ENCODE measurements at places on chromosomes 16 and 17. TPM values are rescaled to one million over a fixed set of nuclear protein-coding genes. Genes with fewer than 3 reads are reported as not detected.

Gene TOP2A
- 566 TPM for total RNA-seq

Gene PHB1
- total RNA-seq = 168 TPM

Gene CHP2
- total RNA-seq = 0.13 TPM

Gene GAST
- not detected for total RNA-seq

Gene KRTAP4-5
- total RNA-seq = not detected

Gene CD300H
- total RNA-seq = not detected

Gene NPTX1
- 2.6 TPM for total RNA-seq

Gene NUPR1
- total RNA-seq = 0.03 TPM

Gene DNAH3
- 0.92 TPM for total RNA-seq

DNA sequence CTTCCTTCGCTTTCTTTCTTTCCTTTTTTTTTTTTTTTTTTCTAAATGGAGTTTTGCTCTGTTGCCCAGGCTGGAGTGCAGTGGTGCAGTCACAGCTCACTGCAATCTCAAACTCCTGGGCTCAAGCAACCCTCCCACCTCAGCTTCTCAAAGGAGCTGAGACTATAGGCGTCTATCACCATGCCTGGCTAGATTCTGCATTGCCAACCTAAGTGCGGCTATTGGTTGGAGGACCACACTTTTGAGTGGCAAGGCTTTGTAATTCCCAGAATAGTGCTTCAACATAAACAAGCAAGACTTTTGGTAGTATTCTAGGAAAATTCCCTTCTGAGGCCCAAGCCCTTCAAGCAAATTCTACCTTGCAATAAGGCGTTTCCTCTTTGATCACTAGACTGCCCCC is 107.8 kb downstream of the YPEL2 start:
- H3K36me3 ChIP-seq = no peaks in the 10 kb centered on the region
- H3K4me1 ChIP-seq = peaks cover 20% of the 10 kb centered on the region
- H3K27me3 ChIP-seq = no peaks in the 10 kb centered on the region
- DNase-seq = no peak
- H3K4me3 ChIP-seq = no peak overlapping the region

GRCh38 chr17:353838-354234 is 1.2 kb upstream of the RPH3AL start:
- peaks cover 26% of the 10 kb centered on the region for H3K4me1 ChIP-seq
- no peak overlapping the region for H3K27ac ChIP-seq
- no peak for DNase-seq
- no peaks in the 10 kb centered on the region for H3K27me3 ChIP-seq
- H3K4me3 ChIP-seq = no peak overlapping the region

- no peak overlapping the region for H3K4me3 ChIP-seq
- no peaks in the 10 kb centered on the region for H3K36me3 ChIP-seq
- DNase-seq = no peak
Observed at GRCh38 chr17:4090898-4091297, 51.9 kb downstream of the ZZEF1 start.

- H3K36me3 ChIP-seq = no peaks in the 10 kb centered on the region
- peaks cover 5% of the 10 kb centered on the region for H3K4me1 ChIP-seq
- no peak for DNase-seq
- H3K4me3 ChIP-seq = no peak overlapping the region
- no peak overlapping the region for H3K27ac ChIP-seq
- no peaks in the 10 kb centered on the region for H3K27me3 ChIP-seq
Observed at GRCh38 chr17:55458978-55459377, 37.3 kb upstream of the MMD start.

DNA sequence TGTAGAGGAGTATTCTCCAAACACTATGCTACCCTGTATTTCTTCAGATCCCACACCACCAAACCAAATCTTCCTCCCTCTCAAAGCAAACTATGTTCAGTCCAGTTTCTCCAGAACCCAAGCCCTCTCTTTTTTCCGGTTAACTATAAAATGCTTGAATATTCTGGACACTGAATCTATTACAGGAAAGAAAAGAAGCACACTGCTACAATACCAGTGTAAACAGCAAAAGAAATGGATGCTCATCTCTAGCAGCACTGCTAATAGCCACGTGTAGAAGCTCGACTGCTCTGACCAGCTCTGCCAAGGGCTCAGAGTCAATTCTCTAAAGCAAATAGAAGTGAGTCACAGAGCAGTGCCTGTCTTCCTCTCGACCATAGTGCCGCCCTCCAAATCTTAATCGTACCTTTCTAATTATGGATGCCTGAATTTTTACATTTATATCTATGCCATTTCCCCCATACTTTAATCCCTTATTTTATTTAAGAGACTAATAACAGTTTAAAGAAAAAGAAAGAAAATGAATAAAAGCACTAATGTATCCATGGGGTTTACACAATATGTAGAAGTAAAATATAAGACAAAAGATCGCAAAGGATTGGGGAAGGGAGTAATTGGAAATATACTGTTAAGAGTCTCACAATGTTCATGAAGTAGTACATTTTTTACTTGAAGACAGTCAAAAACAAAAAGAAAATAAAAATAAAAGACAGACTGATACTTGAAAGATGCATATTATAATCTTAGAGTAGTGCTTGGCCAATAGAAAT is 154.5 kb downstream of the PARN start:
- H3K4me1 ChIP-seq = no peaks in the 10 kb centered on the region
- H3K27ac ChIP-seq = no peak overlapping the region
- H3K4me3 ChIP-seq = no peak overlapping the region
- no peak for DNase-seq
- H3K36me3 ChIP-seq = peaks cover 3% of the 10 kb centered on the region

- H3K27me3 ChIP-seq = no peaks in the 10 kb centered on the region
- DNase-seq = peak; percentile 35
- H3K4me3 ChIP-seq = no peak overlapping the region
- H3K36me3 ChIP-seq = peaks cover 23% of the 10 kb centered on the region
Observed at GRCh38 chr17:2684549-2684948, 27.0 kb downstream of the CLUH start.

DNA sequence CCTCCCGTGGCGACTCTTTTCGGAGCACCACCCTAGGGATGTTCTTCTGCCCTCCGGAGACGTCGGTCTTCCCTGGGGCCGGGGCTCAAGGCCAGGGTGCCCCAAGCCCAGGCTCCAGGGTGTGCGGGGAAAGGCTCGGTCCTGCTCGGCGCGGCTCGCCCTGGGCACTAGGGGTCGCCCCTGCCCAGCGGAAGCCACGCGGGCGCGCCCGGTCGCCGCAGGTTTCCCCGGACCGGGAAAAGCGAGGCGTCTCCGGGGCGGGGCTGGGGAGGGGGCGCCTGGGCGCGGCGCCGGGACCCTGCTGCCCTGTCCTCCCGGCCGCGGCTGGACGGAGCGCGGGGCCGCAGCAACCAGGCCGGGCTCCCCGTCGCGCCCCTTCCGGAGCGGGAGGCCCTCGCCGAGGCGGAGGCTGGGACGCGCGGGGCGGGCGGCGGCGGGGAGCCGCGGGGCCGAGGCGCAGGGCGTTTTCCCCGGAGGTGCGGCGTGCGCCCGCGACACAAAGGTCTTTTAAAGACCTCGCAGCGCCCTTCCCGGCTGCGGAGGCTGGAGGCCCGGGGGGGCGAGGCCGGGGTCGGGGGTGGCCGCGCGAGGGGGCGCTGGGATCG is 76.4 kb downstream of the MRC2 start:
- DNase-seq = peak; percentile 92
- H3K4me3 ChIP-seq = peak overlapping the region; percentile 94
- H3K4me1 ChIP-seq = peaks cover 25% of the 10 kb centered on the region

GRCh38 chr16:74224828-74225612 is 71.6 kb upstream of the PSMD7 start:
- DNase-seq = no peak
- H3K27ac ChIP-seq = no peak overlapping the region
- no peaks in the 10 kb centered on the region for H3K27me3 ChIP-seq

- peak overlapping the region; percentile 87 for H3K4me3 ChIP-seq
- peaks cover 25% of the 10 kb centered on the region for H3K27me3 ChIP-seq
Observed at GRCh38 chr17:72122765-72123529, 2.1 kb downstream of the SOX9 start.

- H3K4me3 ChIP-seq = no peak overlapping the region
- no peak for DNase-seq
- H3K27me3 ChIP-seq = no peaks in the 10 kb centered on the region
- no peaks in the 10 kb centered on the region for H3K36me3 ChIP-seq
- no peaks in the 10 kb centered on the region for H3K4me1 ChIP-seq
Observed at GRCh38 chr16:23573817-23574216, 16.3 kb downstream of the UBFD1 start.

DNA sequence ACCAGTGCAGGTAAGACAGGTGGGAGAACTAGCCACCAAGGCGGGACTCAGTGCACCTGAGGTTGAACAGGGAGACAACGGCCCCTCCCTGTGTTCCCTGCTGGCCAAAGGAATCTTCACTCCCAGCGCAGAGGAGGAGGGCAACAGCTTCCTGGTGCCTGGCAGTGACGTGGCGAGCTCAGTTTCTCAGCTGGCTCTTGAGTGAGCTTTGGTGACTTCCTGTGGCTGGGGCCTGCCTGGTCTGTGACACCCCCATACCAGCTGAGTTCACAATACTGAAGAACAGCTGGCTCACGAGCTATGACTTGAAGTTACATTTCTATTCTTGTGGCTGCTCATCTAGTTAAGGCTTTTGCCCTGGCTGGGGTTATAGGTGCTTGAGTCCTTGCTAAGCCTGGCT is 26.1 kb downstream of the WNT9B start:
- H3K4me3 ChIP-seq = no peak overlapping the region
- no peaks in the 10 kb centered on the region for H3K27me3 ChIP-seq
- no peak for DNase-seq
- H3K36me3 ChIP-seq = no peaks in the 10 kb centered on the region
- H3K4me1 ChIP-seq = no peaks in the 10 kb centered on the region
- H3K27ac ChIP-seq = no peak overlapping the region

DNA sequence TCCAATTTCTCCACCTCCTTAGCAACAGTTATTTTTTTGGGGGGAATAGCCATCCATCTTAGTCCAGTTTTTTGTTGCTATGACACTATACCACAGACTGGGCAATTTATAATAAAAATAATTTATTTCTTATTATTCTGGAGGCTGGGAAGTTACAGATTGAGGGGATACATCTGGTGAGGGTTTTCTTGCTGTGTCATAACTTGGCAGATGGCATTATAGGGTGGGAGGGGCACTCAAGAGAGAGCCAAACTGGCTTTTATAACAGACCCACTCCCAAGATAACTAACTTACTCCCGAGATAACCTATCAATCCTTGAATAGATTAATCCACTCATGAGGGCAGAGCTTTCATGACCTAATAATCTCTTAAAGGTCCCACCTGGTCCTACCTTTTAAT is 84.2 kb downstream of the ABCA8 start:
- no peak overlapping the region for H3K4me3 ChIP-seq
- H3K36me3 ChIP-seq = no peaks in the 10 kb centered on the region
- H3K4me1 ChIP-seq = no peaks in the 10 kb centered on the region
- H3K27ac ChIP-seq = no peak overlapping the region
- DNase-seq = no peak
- no peaks in the 10 kb centered on the region for H3K27me3 ChIP-seq

DNA sequence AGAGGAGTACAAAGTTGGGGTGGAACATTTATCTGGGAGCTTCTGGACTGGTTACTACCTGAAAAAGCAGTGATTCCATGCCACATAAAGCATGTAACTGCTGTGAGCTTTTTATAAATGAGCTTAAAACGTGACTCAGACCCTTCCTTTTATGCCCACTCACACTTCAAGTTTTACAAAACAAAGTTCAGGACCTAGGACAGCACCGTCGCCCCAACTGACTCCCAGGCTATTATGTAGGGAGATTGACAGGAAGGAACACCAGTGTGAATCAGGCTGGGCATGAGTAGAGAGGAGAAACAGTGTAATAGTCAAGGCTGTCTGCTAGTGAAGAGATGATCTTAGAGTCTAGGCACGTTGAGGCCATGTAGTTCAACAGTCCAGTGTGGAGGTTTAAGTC is 91.6 kb upstream of the DNAH9 start:
- no peak overlapping the region for H3K27ac ChIP-seq
- H3K27me3 ChIP-seq = no peaks in the 10 kb centered on the region
- no peak overlapping the region for H3K4me3 ChIP-seq
- peaks cover 12% of the 10 kb centered on the region for H3K4me1 ChIP-seq
- peak; percentile 88 for DNase-seq

GRCh38 chr16:85465328-85466303 is 147.5 kb upstream of the GSE1 start:
- H3K27me3 ChIP-seq = peaks cover 50% of the 10 kb centered on the region
- H3K4me1 ChIP-seq = peaks cover 36% of the 10 kb centered on the region
- no peak overlapping the region for H3K4me3 ChIP-seq
- no peaks in the 10 kb centered on the region for H3K36me3 ChIP-seq

GRCh38 chr17:73612031-73612472 is 32.2 kb downstream of the SDK2 start:
- peak overlapping the region; percentile 93 for H3K27ac ChIP-seq
- no peaks in the 10 kb centered on the region for H3K27me3 ChIP-seq
- H3K4me1 ChIP-seq = peaks cover 62% of the 10 kb centered on the region
- peak overlapping the region; percentile 14 for H3K4me3 ChIP-seq
- H3K36me3 ChIP-seq = no peaks in the 10 kb centered on the region
- no peak for DNase-seq

- H3K36me3 ChIP-seq = peaks cover 7% of the 10 kb centered on the region
- H3K27ac ChIP-seq = no peak overlapping the region
- no peaks in the 10 kb centered on the region for H3K27me3 ChIP-seq
- DNase-seq = no peak
Observed at GRCh38 chr17:37176723-37177122, 199.1 kb upstream of the C17orf78 start.

- H3K27ac ChIP-seq = no peak overlapping the region
- H3K36me3 ChIP-seq = no peaks in the 10 kb centered on the region
- no peaks in the 10 kb centered on the region for H3K27me3 ChIP-seq
- no peak overlapping the region for H3K4me3 ChIP-seq
- H3K4me1 ChIP-seq = peaks cover 3% of the 10 kb centered on the region
Observed at GRCh38 chr17:59848778-59849177, 44.0 kb downstream of the TUBD1 start.

DNA sequence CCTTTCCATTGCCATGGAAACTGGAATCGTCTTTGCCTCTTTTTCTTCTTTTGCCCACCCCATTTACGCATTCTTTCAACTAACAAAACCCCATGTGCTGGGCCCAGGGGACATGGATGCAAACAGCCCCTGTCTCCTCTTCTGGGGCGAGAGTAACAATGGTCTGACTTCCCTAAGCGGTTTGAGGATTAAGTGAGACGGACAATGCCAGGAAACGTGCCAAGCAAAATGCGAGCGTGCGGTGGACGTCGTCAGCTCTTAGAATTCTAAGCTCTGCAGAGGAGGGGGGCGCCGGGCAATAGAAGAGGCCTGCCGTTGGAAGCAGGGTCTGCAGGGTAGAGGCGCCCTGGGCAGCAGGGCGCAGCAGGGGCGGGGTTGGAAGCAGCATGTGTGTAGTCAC is 42.4 kb upstream of the JPH3 start:
- DNase-seq = peak; percentile 48
- H3K27me3 ChIP-seq = no peaks in the 10 kb centered on the region
- H3K4me3 ChIP-seq = no peak overlapping the region
- no peaks in the 10 kb centered on the region for H3K36me3 ChIP-seq

- H3K4me3 ChIP-seq = no peak overlapping the region
- no peaks in the 10 kb centered on the region for H3K36me3 ChIP-seq
- no peaks in the 10 kb centered on the region for H3K4me1 ChIP-seq
- DNase-seq = no peak
- no peak overlapping the region for H3K27ac ChIP-seq
Observed at GRCh38 chr17:41439375-41439774, 1.4 kb downstream of the KRT38 start.
